Activated CD4-positive, alpha-beta T cell treated with anti-CD3 and anti-CD28 coated beads, Interleukin-2, Interleukin-4, amounts not matched to agents 100 ng/mL and 50 ng/mL, durations not matched to agents 16 hours and 8 hours (primary cell): ENCODE measurements at places on chromosomes 3 and 15.

- no peak for DNase-seq
Observed at GRCh38 chr3:184821034-184821433, 9.1 kb downstream of the VPS8 start.

- no peak for DNase-seq
Observed at GRCh38 chr3:148694116-148694515, 3.6 kb upstream of the AGTR1 start.

DNA sequence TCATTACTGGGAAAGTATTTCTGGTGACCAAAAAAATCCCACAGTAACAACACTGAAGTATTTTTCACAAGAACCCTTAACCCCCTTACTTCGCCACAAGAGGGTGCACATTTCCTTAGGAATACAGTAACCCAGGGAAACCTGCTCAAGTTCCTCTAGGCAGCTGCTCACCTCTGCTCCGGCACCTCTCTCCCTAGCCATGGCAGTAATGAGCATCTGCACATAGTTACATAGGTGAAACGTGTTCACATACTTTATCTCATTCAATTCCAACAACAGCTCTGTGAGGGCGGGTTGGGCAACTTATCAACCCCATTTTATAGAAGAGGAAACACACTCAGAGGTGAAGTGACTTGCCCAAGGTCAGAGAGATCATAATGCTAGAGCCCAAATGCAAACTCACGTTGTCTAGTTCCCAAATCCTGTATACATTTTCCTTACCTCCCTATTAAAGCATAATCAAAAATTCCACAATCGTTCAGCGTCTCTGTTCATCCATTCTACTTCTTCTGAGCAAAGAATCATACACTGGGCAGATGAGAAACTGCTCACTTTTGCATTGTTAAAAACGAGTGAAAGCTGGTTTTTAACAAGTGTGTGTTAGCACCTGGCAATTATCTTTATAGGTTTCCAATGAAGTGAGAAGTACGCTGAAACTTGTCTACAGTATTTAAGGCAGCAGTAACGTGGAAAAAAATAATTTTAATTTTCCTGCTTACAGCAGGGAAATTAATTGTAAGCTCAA, 90.7 kb downstream of the IGF2BP2 start:
- DNase-seq: peak; percentile 34

GRCh38 chr3:56012721-56013120, 455.5 kb downstream of the ERC2 start:
- DNase-seq: no peak

DNA sequence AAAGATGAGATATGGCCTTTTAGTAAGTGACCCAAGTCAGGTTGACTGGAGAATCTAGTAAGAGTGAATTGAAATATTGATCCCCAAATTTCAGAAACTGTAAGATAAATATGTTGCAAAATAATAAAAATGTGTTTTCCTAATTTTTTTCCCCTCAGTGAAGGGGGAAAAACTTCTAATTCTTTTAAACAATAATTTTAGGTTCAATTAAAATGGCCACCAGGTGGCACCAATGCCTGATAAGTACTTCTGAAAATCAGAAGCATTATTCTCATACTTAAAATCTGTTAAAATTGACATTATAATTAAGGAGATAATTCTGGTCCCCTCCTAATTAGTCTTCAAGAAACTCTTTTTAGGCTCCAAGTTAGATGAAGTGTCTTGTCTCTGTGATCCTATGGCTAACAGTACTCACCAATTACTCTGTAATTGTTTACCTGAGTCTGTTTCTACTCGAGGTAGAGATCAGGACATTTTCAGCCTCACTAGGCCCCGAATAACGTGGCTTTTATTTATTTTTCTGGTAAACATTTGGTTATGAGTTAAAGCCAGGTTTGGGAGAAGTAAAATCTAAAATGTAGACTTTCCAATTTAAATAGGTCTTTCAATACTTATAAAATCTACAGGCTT, 52.6 kb downstream of the NMD3 start:
- DNase-seq: peak; percentile 18

DNA sequence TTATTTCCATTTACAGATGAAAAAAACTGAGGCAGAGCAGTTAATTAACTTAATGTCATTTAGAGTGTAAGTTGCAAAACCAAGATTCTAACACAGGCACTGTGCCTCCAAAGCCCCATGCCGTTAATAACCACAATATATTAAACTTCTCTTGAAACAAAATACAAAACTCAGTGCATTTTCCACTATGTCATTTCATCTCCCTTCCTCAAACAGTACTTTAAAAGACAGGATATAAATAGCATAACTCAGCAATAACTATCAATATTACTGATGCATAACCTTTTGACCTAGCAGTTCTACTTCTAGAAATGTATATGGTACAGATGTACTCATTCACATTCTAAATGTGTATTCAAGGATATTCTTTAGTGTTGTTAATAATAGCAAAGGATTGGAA, 5.1 kb upstream of the TASOR start:
- no peak for DNase-seq

DNA sequence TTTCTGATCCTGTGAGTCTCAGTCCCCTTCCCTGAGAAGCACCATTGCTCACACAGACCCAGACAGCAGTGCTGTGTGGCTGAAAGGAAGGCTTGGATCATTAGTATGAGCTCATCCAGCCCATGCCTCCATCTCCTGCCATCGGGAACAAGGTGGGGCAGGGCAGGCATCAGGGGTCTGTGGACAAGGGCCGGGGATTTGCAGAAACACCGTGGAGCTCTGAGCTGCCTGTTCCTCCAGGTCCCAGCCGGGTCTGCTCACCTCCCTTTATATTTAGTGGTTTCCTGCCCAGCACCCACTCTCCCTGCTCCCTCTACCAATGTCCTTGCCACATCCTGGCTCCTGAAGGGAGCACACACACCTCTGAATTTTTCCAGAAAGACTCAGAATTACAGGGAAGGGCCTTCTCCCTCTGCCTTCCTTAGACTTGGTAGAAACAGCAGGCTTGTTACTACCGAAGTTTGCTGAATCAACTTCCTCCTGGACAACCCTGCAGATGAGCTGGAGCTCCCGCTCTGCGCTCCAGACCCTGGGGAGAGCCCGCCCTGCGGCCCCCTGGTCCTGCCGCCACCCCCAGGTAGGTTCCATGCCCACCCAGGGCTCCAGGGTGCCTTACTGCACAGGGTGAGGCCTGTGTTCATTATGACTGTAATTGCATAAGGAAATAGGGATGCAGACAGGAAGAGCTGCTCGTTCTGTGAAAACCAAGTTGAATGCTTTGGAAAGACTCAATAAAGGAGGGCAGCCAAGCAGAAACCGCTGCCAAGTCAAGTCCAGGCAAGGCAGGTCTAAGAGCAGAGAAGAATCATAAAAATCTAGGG, 128.1 kb downstream of the NSMCE3 start:
- no peak for DNase-seq

DNA sequence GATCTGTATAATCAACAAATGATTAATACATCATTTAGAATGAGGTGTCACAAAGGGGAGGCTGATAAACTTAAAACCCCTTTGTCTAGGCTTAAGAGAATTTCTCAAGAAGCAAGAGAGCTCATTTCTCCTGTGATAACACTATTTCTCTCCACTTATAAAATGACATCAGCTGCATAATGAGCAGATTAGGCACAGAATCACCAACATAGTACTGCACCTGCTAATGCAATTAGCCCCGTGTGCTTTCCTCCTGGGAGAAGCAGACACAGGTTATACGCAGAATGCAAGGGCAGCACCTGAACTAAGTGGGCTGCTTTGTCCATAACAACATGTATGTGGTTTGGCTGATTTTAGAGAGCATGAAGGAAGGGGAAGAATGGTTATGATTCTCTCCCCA, 515.3 kb upstream of the CFAP20DC start:
- no peak for DNase-seq

GRCh38 chr3:122188737-122189136, 5.3 kb downstream of the CASR start:
- DNase-seq: no peak

GRCh38 chr3:4426782-4427344, 40.2 kb downstream of the SUMF1 start:
- no peak for DNase-seq

DNA sequence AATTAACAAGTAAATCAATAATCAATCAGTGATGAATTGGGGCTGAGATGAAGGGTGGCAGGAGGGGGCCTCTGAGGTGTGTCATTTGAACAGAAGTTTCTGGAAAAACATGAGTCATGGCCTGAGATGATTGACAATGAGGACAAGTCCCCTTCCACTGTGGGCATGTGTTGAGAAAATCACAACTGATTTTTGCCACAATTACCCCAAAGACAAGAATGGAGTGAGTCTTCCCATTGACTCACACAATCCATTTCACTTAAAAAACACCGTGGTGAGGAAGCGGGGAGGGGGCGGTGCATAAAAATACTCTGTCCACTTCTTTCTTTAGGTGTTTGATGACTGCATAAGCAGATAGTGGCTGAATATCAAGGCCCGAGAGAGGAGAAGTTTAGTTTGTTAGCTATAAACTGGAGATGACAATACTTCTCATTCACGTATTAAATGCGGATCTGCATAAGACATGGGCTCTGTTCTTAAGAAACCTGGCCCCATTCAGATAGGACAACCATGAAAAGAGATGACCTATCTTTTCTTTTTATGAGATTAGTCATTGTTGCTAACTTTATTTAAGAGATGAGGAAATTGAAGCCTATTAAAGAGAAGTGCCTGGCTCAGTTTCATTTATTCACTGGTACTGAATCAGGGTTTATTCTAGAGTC, 34.7 kb downstream of the SHC4 start:
- peak; percentile 83 for DNase-seq

GRCh38 chr3:74636981-74637380, 22.5 kb upstream of the CNTN3 start:
- DNase-seq: no peak
